EH (cell line): ENCODE measurements at places on chromosomes 2 and 18.
A peak's percentile ranks its signal among the peaks of the same experiment; 100 is the strongest.

- DNase-seq = peak; percentile 100
Measured at GRCh38 chr2:174787487-174788205, 23.4 kb upstream of the CHRNA1 start.

GRCh38 chr2:121771976-121772742 lies 16.7 kb downstream of the TSN start:
- peak; percentile 4 for DNase-seq

- DNase-seq = peak; percentile 70
Measured at GRCh38 chr2:234702731-234703225, 205.9 kb upstream of the ARL4C start.

DNA sequence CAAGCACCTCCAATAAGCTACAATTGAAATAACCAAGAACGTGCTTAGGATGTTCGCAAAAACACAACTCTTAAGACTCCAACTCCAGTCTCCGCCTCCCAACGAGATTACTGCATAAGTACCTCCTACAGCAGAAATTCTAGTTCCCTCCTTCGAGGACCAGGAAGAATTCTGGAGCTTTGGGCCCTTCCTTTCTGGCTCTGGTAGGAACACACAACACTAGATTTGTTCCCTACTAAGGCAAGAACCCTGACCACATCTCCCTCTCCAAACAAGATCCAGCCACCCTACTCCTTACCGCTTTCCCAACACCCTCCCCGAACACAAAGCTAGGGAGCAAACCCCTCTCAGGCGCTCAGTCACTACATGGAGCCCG lies 721 bp downstream of the ADAM17 start:
- DNase-seq = peak; percentile 80

DNA sequence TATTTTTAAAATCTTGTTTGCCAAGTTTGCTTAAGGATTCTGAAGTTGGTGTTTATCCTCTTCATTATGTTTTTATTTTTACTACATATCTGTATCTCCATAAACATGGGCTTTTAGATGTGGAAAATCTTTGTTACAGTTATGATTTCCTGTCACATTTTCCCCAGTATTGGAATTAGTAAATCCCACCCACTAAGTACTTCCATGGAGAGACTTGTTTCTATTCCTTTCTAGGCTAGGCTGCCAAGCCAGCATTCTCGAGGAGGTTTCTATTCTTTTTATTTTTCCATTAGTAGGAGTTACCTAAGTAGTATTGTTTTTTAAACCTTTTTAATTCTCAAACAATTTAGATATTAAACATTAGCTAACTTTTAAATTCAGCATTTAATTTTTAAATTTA lies 22.1 kb downstream of the PKP4 start:
- no peak for DNase-seq

GRCh38 chr18:48074929-48075706 lies 144.7 kb upstream of the SMAD2 start:
- DNase-seq = no peak

- peak; percentile 62 for DNase-seq
Measured at GRCh38 chr18:13500227-13500865, 226.0 kb downstream of the FAM210A start.

DNA sequence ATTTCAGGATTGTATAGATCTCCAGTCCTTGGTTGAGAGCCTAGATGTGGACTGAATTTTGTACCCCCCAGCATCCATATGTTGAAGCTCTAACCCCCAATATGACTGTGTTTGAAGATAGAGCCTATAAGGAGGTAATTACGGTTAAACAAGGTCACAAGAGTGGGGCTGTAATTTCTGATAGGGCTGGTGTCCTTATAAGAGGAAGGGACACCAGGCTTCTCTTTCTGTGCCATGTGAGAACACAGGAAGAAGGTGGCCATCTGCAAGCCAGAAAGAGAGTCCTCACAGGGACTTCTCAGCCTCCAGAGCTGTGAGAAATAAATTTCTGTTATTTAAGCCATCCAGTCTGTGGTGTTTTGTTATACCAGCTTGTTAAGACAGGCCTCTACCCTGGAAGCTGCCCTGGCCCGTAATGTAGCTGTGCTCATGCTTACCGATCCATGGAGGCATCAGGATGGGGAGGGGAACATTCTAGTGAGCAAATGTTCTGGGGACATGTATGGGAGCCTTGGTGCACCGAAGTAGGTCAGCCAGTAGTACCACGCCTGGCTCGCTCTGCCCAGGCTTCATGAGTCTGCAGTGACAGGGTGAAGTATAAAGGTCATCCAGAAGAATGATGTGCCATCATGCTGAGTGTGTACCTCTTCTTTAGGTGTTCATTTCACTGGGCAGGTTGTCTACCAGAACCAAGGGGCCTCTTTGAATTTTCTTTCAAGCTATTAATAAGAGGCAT lies 16.1 kb downstream of the RASGRP3 start:
- no peak for DNase-seq

- no peak for DNase-seq
Measured at GRCh38 chr2:167487728-167488127, 599.4 kb downstream of the XIRP2 start.

DNA sequence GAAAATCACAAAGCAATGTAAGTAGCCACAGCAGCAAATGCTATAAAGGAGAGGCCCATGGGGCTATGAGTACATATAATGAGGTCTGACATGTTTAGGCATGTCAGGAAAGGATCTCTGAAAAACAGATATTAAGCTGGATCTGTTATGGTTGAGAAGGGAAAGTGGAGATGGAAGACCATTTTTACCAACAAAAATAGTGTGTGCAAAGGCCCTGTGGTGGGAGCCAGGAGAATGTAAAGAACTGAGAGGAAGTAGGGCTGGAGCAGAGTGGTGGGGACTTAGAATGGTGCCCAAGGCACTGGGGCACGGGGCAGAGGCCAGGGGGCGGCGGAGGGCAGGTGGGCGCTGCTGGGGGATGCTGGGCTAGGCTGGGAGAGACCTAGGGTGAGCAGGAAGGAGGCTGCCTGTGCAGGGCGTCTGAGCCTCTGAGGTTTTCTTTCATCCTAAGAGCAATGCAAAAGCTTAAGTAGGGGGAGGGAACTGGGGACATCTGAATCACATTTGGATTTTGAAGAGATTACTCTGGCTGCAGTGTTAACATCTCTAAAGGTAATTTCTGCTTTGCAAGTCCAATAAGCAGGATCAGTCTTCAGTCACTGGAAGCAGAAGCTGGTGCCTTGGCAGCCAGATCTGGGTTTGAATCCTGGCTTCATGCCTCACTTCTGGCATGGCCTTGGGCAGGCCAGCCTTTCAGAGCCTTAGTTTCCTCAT lies 4.9 kb upstream of the AGFG1 start:
- DNase-seq = no peak

GRCh38 chr2:41716497-41716896 lies 331.3 kb upstream of the PKDCC start:
- DNase-seq = no peak
